ENCODE measurements at places on chromosomes 3 and 15.

DNA sequence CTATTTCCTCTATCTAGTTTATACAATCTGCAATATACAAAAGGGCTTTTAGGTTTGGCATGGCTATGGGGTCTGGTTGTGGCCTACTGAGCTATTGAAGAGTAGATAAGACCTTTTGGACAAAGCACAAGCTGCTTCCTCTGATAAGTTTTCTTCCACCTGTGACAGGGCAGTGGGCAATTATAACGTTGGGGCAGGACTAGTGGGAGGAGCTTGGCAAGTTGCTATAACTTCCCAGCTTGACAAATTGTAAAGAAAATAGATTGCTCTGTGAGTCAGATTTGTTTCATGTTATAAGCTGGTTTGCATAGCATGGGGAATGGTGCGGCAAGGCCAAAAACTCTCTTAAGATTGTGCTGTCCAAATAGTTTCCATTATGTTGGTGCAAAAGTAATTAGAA is 64.9 kb downstream of the SLC7A14 start:
- no peak for DNase-seq

DNA sequence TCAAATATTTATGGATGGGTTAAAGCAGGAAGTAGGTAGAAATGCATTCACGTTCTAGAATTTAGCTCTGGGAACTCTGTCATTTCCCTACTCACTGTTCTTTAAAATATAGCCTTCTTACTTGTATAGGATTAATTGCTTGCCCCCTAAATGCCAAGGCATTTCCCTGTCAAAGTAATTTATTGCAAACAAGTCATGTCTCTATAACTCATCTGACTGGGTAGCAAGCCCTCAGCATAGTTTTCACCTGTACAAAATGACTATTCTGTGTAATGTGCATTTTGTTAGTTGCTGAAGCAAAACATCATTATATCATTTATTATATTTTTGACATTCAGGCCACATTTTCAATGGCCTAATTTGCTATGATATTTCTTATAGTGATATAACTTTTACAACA is 1308.2 kb upstream of the EPHA6 start:
- no peak for DNase-seq

- no peak for DNase-seq
Measured at GRCh38 chr3:38473229-38473628, 19.5 kb downstream of the ACVR2B start.

GRCh38 chr3:37032961-37033360 is 39.6 kb downstream of the MLH1 start:
- DNase-seq = no peak

DNA sequence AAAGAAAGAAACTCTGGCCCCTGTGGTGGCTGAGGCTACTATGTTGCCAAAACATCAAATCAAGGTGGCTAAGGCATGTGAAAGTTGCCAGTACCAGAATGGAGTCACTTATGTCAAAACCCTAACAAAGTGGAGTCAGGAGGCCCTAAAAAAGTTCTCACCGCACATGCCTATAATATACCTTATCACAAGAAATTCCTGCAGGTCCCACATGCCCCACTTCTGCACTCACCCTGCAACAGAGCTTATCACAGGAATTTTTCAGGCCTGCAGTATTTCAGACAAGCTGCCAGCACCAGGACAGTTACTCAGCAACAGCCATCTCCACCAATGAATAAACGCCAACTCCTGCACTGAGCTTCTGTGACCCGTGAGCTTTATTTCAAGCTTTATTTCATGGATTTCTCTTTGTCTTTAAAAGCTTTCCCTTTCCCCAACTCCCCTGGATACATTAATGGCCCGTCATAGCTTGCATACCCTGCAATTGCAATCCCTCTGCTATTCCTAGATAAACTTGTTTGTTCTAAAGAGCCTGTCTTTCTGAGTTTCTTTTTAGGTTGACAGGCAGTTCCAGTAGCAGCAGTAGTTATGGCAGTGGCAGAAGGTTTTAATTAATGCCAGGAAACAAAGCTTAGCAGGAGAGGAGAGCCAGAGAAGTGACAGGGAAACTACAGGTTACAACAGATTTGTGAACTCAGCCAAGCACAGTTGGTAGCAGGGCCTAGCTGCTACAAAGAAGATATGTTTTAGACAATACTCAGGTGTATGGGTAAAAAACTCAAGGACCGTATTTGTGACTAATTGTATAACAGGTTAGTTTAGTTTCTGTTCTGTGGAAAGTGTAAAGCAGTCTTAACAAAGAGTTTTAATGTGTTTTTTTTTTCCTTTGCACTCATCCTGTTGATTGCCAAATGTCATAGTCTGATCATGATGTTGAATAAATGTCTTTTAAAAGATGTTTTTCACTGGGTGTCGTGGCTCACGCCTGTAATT is 15.9 kb upstream of the TMEM42 start:
- no peak for DNase-seq

- no peak for DNase-seq
Measured at GRCh38 chr3:186996356-186996755, 66.0 kb downstream of the ST6GAL1 start.

DNA sequence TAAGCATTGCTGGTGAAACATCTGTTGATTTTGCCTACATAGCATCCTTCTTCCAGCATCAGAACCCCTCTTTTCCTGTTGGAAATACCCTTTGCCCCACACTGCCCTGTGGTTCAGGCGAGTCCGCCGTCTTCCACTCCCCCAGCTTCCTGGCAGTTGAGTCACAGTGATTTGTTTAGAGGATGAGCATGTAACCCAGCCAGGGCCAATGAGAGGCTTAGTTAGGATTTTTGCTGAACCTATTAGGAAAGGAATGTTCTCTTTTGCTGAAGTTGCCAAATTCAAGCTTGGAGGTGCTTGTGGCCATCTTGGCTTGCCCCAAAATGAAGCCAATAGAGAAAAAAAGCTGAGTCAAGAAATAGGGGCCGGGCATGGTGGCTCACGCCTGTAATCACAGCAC is 19.0 kb upstream of the MEX3B start:
- DNase-seq = no peak

GRCh38 chr15:73941449-73941848 is 15.2 kb downstream of the LOXL1 start:
- DNase-seq = no peak

- DNase-seq = no peak
Measured at GRCh38 chr15:36313736-36314280, 265.6 kb upstream of the CDIN1 start.

- no peak for DNase-seq
Measured at GRCh38 chr3:173789530-173790162, 392.1 kb downstream of the NLGN1 start.

Data from activated naive CD4-positive, alpha-beta T cell (primary cell).